ENCODE measurements at places on chromosomes 2 and 18. TPM values are rescaled to one million over a fixed set of nuclear protein-coding genes. Genes with fewer than 3 reads are reported as not detected.

DNA sequence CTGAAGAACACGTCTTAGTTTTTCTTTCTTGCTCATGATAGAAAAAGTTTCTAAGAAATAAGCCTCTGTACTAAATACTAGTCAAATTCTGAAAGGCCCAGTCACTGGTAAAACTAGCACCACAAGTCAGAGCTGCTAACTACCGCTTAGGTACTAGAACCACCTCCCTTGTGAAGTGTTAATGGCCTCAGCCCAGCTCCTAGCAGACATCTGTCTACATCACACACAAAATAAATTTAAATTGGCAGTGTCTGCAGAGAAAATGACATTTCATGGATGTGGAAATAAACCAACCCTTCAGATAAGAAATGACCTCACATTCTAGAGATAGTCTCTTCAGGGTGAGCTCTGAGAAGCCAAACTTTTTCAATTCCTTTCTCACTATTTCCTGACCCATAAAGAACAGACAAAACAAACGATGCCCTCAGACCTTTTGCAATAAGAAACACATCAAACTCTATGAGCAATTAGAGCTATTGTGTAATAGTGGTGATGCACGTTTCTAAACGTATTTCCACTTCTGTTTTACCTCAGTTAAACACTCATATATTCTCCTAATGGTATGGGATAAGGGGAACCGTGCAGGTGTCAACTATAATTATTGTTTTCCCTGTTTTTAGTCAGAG lies 70.3 kb upstream of the DSG1 start:
- H3K4me1 ChIP-seq = no peaks in the 10 kb centered on the region
- no peaks in the 10 kb centered on the region for H3K36me3 ChIP-seq
- no peaks in the 10 kb centered on the region for H3K27me3 ChIP-seq
- H3K4me3 ChIP-seq = no peak overlapping the region
- no peak overlapping the region for H3K27ac ChIP-seq

GRCh38 chr2:202152104-202152715 lies 79.2 kb downstream of the KIAA2012 start:
- H3K4me3 ChIP-seq = no peak overlapping the region
- no peak for DNase-seq
- no peaks in the 10 kb centered on the region for H3K4me1 ChIP-seq
- H3K36me3 ChIP-seq = no peaks in the 10 kb centered on the region

DNA sequence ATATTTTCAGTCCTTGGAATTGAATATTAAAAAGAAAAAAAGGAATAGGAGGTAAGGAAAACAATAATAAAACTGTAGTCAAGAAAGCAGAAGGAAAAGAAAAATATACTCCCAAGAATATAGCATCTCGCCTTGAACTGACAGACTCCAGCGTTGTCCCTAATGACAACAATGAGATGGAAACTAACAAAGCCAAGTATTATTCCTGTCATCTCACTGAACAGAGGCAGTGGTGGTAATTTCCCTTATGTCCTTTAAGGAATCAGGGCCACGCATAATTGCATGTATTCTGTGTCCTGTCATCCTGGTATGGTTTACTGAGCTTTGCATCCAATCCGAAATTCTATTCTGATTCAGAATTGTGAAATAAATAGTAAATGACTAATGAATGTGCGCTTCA lies 158.9 kb downstream of the LRRTM4 start:
- DNase-seq = no peak
- H3K4me1 ChIP-seq = no peaks in the 10 kb centered on the region
- no peak overlapping the region for H3K27ac ChIP-seq
- H3K4me3 ChIP-seq = no peak overlapping the region
- no peaks in the 10 kb centered on the region for H3K27me3 ChIP-seq
- H3K36me3 ChIP-seq = no peaks in the 10 kb centered on the region

Gene CCDC85A
- not detected for total RNA-seq

DNA sequence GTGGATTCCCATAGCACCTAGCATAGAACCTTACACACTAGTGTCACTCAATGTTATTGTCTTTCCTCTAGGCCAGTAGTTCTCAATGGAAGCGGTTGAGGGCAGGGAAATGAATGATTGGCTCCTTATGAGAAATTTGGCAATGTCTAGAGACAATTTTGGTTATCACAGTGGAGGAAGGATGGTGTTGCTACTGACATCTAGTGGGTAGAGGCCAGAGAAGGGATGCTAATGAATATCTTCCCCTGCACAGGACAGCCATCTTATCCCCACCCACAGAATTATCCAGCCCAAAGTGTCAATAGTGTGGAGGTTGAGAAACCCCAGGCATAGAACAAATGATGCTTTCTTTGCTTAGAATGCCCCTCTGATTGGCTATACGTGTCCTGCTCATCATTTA lies 15.8 kb downstream of the C18orf63 start:
- H3K4me1 ChIP-seq = no peaks in the 10 kb centered on the region
- no peaks in the 10 kb centered on the region for H3K27me3 ChIP-seq
- no peak overlapping the region for H3K27ac ChIP-seq
- no peak for DNase-seq
- no peak overlapping the region for H3K4me3 ChIP-seq
- no peaks in the 10 kb centered on the region for H3K36me3 ChIP-seq

Gene VWA3B
- total RNA-seq = not detected

- H3K36me3 ChIP-seq = no peaks in the 10 kb centered on the region
- no peaks in the 10 kb centered on the region for H3K27me3 ChIP-seq
- H3K27ac ChIP-seq = no peak overlapping the region
- no peak overlapping the region for H3K4me3 ChIP-seq
- H3K4me1 ChIP-seq = no peaks in the 10 kb centered on the region
Measured at GRCh38 chr18:77967071-77967470, 717.4 kb downstream of the GALR1 start.

DNA sequence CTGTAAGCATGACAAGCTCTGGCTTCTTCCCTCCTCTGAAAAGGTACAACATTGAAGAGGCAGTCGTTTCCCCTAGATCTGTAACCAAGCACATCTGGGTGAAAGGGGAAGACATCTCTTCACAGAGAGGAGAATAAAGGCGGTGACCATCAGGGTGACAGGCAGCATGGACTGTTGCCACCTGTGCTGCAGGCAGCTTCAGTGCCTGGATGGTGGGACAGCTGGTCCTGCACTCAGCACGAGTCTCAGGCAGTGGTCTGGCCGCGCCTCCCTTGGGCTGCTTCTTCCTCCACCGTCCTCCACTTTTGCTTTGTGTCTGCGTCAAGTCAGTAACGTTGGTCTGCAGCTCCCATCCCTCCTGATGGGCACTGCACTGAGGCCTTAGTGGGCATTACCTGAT lies 264.4 kb downstream of the NEDD4L start:
- H3K4me1 ChIP-seq = peaks cover 43% of the 10 kb centered on the region
- no peak for DNase-seq
- no peak overlapping the region for H3K4me3 ChIP-seq

DNA sequence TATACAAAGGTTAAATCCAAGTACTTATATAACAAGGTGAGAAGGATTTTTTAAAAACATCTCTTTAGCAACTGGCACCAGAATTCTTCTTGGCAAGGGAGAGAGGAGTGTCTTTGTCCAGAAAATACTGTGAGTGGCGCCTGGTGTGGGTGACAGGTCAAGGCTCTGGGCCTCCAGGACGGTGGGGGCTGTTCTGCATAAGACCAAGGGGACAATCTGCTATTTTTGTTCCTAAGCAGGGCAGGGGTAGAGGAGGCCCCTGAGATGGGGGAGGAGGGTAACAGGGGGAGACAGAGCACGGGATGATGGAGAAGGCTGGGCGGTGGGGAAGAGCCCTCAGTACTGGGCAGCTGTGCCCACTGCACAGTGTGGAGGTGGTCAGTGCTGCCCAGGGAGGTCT lies 51.6 kb upstream of the TAF1B start:
- H3K27me3 ChIP-seq = no peaks in the 10 kb centered on the region
- no peak overlapping the region for H3K4me3 ChIP-seq
- H3K36me3 ChIP-seq = no peaks in the 10 kb centered on the region

GRCh38 chr18:34965108-34965507 lies 76.1 kb upstream of the MAPRE2 start:
- no peak overlapping the region for H3K27ac ChIP-seq
- no peaks in the 10 kb centered on the region for H3K27me3 ChIP-seq
- no peak overlapping the region for H3K4me3 ChIP-seq
- no peaks in the 10 kb centered on the region for H3K36me3 ChIP-seq
- DNase-seq = no peak

Gene AGAP1
- total RNA-seq = 3.3 TPM

GRCh38 chr2:206418968-206419367 lies 24.4 kb upstream of the ADAM23 start:
- DNase-seq = no peak
- H3K27me3 ChIP-seq = no peaks in the 10 kb centered on the region
- H3K4me1 ChIP-seq = no peaks in the 10 kb centered on the region
- H3K27ac ChIP-seq = no peak overlapping the region
- no peaks in the 10 kb centered on the region for H3K36me3 ChIP-seq

DNA sequence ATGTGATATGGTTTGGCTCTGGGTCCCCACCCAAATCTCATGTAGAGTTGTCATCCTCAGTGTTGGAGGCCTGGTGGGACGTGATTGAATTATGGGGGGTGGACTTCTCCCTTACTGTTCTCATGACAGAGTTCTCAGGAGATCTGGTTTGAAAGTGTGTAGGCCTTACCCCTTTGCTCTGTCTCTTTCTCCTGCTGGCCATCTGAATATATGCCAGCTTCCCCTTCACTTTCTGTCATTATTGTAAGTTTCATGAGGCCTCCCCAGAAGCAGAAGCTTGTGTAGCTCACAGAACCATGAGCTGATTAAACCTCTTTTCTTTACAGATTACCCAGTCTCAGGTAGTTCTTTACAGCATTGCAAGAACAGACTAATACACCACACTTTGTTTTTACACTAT lies 222.3 kb downstream of the DOK6 start:
- DNase-seq = no peak
- no peak overlapping the region for H3K4me3 ChIP-seq
- H3K27ac ChIP-seq = no peak overlapping the region
- no peaks in the 10 kb centered on the region for H3K4me1 ChIP-seq
- H3K36me3 ChIP-seq = no peaks in the 10 kb centered on the region
